ENCODE measurements at places on chromosomes 4 and X.

GRCh38 chrX:2933125-2933900 lies 4.2 kb upstream of the ARSD start:
- DNase-seq: no peak

DNA sequence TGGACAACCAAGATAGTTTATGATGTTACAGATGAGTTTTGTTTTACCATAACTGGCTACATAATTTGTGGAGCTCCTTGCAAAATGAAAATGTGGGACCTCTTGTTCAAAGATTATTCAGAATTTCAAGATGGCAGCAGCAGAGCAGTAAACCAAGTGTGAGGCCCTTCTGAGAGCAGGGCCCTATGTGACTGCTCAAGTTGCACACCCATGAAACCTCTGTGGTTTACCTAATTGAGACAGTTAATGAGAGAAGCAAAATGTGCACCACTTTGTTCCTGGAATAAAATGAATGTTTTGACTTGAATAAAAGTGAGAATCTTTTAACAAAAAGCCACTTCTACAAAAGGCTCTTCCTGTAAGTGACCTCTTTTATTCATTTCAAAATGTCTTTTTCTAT lies 519.2 kb downstream of the RPA4 start:
- DNase-seq: no peak

- DNase-seq: no peak
Measured at GRCh38 chr4:95524729-95525128, 24.0 kb downstream of the UNC5C start.

GRCh38 chr4:59869056-59869455 lies 1331.1 kb upstream of the ADGRL3 start:
- DNase-seq: no peak

- no peak for DNase-seq
Measured at GRCh38 chrX:77740376-77740905, 45.6 kb downstream of the ATRX start.
